CD4-positive, alpha-beta T cell treated with Interleukin-2 at 100 ng/mL for 4 hours (primary cell): ENCODE measurements at places on chromosomes 12 and 14.

GRCh38 chr12:94080341-94081009, 67.9 kb upstream of the PLXNC1 start:
- no peak for DNase-seq

DNA sequence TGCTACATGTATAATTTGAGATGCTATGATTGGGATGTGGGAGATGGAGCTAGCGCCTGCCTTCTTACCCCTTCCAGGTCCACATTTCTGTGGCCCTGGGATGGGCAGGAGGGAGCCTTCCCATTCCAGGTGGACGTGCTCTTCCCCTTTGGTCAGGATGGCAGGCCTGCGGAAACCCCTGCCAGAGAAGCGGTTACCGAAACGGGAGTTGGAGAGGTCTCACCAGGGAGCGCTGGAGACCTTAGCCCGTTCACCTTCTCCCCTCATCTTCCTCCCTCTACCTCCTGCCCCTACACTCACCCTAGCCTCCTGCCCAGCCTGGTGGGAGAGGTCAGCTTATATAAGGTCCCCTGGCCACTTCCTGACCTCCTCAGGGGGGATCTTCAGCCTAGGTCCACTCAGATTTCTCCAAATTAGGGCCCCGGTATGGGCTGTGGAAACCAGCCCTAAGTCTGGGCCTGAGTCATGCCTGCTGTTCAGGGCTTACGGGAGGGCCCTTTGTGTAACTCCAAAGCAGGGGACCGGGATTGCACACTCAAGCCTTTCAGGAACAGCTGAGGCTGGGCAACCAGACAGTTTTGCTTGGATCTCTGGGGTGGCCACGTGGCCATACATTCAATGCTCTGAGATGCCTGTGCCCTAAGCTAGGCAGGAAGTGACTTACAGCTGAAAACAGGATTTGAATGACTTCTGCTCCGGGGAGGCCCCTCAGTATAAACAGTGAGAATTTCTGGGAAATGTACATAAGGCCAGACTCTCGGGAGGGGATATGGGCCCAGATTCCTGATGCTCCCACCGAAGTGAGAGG, 10.2 kb upstream of the MEG3 start:
- no peak for DNase-seq

DNA sequence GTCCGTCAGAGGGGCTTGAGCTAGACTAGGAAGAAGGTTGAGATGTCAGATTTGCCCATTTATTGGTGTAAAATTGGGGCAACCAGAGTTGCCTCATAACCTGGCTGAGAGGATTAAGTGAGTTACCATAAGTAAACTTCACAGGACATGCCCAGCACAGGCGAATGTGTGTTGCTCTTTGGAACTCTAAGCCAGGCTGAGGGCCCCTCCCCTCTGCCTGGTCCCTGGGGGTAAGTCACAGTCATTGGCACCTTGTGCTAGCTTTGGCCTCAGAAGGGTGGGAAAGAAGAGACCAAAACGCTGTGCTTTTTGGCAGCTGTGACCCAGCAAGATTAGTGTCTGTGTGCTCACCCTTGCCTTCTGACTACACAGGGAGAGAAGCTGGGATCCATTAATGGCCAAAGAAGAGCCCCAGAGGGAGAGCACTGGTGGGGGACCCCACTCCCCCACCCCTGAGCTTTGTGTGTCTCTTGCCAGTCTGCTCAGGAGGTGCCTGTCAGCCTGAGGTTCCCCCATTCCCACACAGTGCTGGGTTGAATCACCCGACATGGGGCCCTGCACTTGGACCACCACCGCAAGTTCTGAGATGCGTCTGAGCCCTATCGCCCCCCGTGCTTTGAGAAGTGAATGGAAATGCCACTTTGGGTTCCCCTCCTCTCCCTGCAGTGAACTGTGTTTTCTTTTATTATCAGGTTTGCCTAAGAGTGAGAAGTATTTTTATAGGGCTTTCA, 74.1 kb downstream of the CACNA1C start:
- no peak for DNase-seq

- no peak for DNase-seq
Measured at GRCh38 chr12:63828867-63829266, 15.6 kb upstream of the SRGAP1 start.

DNA sequence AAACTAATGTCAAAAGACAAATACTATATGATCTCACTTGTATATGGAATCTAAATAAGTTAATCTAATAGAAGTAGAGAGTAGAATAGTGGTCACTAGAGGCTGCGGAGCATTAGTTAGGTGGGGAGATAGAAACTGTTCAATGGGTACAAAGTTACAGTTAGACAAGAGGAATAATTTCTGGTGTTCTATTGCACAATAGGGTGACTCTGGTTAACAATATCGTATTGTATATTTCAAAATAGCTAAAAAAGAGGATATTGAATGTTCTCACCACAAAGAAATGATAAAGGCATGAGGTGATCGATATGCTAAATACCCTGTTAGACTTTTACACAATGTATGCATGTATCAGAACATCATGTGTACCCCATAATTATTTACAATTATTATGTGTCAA, 42.9 kb downstream of the IGF1 start:
- no peak for DNase-seq

DNA sequence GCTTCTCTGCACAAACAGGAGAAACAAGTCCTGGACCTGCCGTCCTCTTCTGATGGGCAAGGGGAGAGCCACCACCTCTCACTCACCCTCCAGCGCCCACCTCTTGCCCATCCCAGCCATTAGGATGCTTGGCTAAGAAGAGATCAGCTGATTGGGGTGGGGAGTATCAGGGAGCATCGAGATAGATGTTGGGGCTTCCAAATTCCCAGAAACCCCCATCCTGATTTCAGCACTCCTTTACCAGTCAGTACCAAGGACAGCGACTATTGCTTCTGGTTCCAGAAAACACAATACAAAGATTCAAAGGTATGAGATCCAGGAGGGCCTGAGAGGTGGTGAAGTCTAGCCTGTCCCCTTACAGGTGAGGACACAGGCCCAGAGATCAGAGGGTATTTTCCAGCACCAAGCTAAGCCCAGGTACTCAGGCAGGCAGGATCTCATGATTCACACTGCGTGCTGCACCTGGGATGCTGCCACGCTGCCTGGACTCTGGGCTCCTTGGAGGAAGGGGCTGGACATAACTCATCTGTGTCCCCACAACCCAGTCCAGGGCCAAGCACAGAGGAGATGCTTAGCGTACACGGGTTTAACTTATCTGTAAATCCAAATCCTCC, 76.6 kb downstream of the TUNAR start:
- DNase-seq, result no peak

GRCh38 chr14:67358924-67359774, 455 bp downstream of the ATP6V1D start:
- DNase-seq, result no peak

DNA sequence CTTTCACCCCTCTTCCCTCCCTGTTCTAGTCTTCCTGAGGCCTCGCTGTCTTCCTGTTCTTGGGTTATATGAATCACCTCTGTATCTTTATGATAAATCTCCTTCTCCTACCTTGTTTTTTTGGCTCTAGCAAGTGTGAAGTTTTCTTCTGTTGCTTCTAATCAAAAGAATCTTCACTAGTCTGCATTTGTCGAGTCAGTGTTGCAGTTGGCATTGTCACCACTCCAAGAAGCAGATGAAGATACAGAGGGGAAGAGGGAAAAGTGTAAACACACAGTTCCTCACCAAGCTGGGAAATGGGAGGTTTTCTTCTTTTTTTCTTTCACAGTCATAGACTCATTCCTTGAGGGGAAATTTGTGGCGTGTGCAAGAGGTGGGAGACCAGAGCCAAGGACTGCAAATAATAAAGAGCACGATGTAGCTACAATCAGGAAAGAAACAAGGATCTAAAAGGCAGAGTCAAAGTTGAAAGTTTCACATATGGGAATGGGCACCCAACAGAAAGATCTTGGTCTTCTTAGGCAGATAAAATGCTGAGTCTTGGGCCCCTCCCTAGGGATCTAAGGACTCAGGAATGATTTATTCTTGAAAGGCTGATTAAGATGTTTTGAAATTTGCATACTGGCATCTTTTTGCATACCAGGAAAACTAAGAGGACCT, 22.2 kb upstream of the PRICKLE1 start:
- DNase-seq, result no peak

DNA sequence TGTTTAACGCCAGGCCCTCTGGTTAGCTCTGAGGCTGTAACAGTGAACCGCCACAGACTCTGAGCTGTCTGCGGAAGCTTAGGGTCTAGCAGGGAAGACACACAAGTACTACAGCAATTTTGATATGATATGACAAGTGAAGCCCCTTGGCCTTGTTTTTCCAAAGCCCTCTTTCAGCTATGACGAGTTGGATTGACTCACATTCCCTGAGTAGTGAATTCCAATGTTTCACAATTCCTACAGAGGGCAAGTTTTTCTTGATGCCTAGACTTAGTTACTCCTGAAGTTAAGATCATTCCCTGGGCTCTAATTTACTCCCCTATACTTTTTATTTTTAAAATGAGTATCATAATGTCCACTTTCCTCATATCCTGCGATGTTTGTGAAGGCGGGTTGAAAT, 53.3 kb upstream of the CISTR start:
- DNase-seq, result no peak

DNA sequence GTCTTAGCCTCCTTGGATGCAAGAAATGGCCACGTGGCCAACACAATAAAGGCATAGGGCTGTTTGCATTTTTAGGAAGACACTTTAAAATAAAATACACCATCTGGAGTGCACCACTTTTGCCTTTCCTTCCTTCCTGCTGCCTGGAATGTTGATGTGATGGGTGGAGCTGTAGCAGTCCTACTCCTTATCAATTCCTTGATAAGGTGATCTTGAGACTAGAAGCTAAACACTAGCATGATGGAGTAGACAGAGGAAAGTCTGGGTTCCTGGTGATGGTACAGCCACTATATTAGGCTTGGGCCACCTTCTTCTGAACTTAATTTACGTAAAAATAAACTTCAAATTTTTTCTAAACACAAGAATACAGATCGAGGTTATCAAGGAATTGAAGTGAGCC, 2.9 kb upstream of the GLT1D1 start:
- DNase-seq, result no peak

DNA sequence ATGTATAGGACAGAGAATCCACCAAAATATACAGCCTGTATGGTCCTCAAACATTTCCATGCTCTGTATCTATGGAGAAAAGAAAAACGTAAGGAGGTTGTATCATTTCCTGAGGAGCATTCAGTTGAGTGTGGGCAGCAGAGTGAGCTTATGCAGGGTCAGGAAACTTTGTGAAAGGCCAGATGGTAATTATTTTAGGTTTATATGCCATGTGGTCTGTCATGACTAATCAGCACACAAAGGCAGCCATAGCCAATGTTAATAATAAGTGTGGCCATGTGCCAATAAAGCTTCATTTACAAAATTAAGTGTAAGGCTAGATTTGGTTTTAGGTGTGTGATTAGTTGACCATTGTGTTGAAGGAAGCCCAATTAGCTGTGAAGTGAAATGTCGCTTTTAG, 33.2 kb upstream of the A2M start:
- no peak for DNase-seq

DNA sequence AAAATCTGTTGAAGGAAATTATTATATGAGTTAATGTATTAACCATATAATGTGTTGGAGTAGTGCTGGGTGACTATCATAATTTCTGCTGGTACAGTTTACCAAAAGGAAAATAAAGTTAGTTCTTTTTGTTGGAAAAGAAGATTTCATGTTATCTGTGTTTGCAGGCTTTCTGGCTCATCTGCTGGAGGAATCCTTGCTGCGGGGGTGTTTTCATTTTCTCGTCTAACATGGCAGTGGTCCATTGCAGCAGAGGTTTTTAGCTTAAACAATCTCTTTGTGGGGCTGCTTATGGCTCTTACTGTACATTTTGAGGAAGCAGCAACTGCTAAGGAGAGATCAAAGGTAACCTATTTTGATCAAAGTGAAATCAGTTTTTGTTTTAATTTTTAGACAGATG, 24.1 kb downstream of the TMEM260 start:
- DNase-seq, result no peak
